Epithelial cell of prostate (primary cell): ENCODE measurements at places on chromosomes 1 and 21.

- no peak for DNase-seq
These were observed 6.4 kb upstream of the TACSTD2 start for GRCh38 chr1:58583496-58583895.

- DNase-seq: no peak
These were observed 66.0 kb downstream of the ZMYM4 start for GRCh38 chr1:35334485-35334884.

- DNase-seq: no peak
These were observed 70.8 kb downstream of the SYT2 start for GRCh38 chr1:202639500-202639899.

- DNase-seq: no peak
These were observed 709.8 kb downstream of the LTN1 start for GRCh38 chr21:28282833-28283232.

DNA sequence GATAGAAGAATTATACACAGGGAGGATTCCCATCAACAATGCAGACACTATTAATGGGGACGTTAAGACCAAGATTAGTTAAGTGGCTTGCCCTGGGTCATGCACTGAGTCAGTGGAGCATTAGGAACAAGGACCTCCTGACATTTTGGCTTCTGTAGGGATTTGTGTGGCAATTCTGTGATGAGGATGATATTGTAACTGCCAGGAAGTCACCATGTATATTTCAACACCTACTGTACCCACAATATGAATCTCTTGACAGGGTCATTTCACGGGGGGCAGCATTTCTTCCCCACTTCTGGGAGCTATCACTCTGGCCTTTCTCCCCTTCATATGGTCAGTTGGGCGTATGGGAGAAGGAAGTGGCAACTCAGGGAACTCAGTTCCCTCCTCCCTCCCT, 134.9 kb downstream of the RUNX1 start:
- no peak for DNase-seq
